Left cardiac atrium (tissue), 4 donors: ENCODE measurements at places on chromosomes 16 and 17. TPM values are rescaled to one million over a fixed set of nuclear protein-coding genes. Genes with fewer than 3 reads are reported as not detected.
A peak's percentile ranks its signal among the peaks of the same experiment; 100 is the strongest.

The CDRT4 gene
- total RNA-seq, result 4.9 TPM

The SYT17 gene
- 0.52 TPM for total RNA-seq

DNA sequence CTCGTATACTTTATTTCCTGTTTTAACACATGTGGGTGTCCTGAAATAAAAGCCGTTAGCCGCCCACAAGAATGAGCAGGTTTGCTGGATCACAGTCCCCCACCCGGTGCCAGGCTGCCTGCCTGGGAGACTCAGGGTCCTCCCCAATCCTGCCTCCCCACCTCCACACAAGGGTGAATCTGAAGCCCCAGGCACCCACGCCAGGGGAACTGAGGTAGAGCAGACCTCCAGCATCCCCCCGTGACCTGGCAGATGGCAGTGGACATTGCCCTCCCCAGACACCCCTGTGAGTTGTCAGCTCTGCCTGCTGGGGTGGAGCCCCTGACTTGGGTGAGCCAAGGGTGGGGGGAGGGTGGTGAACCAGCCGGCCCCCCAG is 114.8 kb downstream of the METRNL start:
- DNase-seq, result peak; percentile 18

- no peak for DNase-seq
Measured at GRCh38 chr17:3968886-3969524, 4.8 kb upstream of the ATP2A3 start.

GRCh38 chr17:45855691-45856336 is 11.1 kb downstream of the SPPL2C start:
- no peak for DNase-seq

DNA sequence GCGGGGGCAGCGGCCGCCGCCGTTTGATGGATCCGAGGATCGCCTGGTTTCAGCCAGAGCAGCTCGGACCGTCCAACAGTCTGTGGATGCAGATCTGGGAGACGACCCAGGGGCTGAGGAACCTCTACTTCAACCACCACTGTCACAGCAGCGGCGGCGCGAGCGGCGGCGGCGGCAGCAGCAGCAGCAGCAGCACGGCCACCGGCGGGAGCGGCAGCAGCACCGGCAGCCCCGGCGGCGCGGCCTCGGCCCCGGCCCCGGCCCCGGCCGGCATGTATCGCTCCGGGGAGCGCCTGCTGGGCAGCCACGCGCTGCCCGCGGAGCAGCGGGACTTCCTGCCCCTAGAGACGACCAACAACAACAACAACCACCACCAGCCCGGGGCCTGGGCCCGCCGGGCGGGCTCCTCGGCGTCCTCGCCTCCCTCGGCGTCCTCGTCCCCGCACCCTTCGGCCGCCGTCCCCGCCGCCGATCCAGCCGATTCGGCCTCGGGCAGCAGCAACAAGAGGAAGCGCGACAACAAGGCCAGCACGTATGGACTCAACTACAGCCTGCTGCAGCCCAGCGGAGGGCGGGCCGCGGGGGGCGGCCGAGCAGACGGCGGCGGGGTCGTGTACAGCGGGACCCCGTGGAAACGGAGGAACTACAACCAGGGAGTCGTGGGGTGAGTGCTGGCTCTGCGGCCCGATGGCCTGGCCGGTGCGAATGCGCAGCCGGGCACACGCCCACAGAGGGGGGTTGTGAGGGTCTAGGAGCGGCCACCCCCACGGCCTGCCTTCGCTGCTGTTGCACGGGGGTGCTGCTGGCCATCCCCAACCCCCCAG is 702 bp downstream of the TENT4B start:
- DNase-seq, result peak; percentile 46
